ENCODE measurements at places on chromosomes 7 and 10.

DNA sequence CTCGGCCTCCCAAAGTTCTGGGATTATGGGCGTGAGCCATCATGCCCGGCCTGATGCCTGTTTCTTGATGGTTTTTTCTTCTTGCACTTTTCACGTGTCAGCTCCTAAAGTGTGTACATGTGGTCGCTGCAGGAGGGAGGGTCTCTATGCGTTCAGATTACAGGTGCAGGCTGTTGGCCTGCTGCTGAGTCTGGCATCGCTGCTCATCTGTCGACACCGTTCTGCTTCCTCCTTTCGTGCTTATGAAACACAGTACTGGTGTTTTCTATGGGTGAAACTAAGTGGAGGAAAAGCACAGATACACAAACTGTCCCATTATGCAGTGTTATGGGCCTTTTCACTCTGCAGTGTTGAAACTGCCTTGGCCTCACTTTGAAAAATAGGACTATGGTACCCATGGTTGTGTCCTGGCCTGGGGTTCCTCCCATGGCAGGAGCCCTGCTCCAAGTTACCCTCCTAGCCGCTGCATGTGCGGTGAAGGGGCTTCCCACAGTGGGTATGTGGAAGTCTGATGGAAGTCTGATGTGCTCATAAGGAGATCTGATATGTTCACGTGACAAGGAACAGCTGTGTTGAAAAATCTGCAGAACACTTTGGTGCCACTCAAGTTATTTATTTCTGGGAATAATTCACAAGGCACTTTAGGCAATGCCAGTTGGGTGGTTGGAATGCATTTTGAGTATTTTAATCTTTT, 23.5 kb downstream of the OGDH start:
- no peak for DNase-seq

- DNase-seq = no peak
Observed at GRCh38 chr7:148084138-148084537, 506.4 kb upstream of the C7orf33 start.

DNA sequence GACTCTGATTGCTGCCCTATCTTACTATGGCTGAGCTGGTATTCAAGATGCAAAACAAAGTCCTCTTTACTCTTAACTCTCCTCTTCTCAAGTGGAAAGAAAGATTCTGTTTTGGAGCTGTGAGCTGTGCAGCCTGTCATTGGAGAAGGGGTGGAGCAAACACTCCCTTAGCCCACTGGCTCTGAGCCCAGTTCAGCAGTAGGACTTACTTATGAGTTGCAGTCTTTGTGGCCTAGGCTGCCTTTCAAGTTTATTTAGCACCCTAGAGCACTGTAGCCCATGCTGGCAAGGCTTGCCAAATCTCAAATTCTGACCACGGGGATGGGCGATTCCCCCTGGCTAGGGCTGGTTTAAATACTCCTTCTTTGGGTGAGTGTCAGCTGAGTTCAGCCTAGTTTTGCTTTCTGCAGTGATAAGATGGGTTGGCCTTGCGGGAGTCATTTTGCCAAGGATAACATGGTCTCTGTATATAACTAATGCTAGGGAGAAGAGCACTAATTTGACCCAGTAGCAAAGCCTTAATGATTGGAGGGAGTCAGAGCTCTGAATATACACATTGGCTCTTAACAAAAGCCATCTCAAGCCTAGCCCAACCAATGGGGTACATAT, 110.2 kb downstream of the MYO3A start:
- no peak for DNase-seq

DNA sequence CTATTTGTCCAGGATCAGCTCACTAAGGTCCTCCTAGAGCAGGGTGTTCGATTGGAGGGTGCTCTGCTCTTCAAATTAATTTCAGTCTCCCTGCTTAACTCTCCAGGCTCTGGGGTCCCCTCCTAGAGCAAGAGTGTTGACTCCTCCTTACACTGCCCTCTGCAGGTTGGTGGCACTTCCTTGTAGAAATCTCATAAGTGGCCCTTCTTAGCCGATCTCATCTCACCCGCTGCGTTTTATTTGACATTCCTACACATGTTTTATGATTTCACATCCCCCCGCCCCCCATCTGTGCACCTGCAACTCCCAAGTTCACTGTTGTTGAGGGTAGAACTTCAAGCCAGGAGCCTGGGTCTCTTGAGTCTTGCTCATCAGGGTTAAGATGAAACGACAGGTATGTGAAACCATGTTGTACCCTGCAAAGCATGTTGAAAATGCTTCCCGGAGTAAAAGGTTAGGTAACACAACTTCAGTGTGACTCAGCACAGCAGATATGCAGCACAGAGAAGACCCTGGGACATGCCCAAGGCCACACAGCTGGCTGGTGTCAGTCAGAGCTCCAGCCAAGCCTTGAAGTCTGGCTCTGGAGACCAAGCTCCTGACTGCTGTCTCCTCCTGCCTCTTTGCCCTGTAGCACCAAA, 171.2 kb downstream of the PRKAG2 start:
- no peak for DNase-seq

GRCh38 chr7:55965805-55966421, 1.5 kb downstream of the NIPSNAP2 start:
- DNase-seq = no peak

DNA sequence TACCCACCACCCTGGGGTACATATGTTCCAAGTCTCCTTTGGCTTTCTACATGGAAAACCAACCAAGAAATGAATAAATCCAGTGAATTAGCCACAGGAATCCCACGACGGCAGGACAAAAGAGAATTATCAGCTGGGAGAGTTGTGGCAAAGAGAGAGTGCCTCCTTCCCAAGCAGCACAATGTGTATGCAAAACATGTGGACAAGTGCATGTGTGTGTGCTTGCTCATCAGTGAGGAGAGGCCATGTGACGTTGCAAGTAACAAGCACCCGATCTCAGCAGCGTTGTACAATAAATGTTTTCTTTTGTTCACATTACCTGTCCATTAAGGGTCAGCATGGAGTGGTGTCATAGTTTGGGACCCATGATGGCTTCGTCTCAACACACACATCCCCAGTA, 50.0 kb upstream of the EMX2 start:
- DNase-seq = no peak

DNA sequence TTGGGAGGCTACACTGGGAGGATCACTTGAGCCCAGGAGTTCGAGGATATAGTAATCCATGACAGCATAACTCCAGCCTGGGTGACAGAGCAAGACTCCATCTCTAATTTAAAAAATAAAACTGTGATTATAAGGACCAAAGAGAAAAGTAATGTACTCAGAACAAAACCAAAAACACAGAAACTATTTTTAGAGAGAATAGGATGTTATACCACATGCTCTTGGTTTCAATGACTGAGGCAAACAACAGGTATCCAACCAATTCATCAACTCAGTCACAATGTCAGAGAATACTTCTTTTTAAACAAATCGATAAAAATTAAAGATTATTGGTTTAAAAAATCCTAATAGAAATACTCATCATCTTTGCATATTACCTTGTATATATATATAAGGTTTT, 186.7 kb downstream of the TPK1 start:
- DNase-seq = no peak
